ENCODE measurements at places on chromosomes 12 and 14.

DNA sequence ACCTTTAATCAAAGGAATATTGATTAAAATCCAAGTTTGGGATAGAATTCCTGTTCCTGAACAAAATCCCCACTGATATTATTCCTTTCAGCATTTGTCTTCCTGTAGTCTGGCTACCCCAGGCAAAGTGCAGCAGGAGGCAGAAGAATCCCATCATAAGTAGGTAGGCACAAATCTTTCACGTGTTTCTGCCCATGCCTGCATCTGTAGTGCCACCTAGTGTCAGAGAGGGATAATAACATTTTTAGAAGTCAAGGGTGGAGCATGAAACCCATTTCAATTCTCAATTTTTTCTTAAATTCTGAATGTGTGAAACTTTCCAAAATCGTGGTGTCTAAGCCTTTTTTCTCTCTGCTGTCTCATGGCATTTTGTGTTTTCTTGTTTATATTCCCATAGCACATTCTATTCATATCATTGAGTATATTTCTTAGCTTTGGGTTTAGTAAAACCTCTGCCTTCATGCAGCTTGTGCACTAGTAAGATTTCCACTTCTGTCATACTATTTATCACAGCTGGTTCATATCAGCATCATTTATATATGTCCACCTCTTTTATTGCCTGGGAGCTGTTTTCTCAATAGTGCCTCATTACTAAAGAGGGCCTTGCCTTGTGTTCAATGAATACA is 47.8 kb upstream of the RERG start:
- no peak for DNase-seq

DNA sequence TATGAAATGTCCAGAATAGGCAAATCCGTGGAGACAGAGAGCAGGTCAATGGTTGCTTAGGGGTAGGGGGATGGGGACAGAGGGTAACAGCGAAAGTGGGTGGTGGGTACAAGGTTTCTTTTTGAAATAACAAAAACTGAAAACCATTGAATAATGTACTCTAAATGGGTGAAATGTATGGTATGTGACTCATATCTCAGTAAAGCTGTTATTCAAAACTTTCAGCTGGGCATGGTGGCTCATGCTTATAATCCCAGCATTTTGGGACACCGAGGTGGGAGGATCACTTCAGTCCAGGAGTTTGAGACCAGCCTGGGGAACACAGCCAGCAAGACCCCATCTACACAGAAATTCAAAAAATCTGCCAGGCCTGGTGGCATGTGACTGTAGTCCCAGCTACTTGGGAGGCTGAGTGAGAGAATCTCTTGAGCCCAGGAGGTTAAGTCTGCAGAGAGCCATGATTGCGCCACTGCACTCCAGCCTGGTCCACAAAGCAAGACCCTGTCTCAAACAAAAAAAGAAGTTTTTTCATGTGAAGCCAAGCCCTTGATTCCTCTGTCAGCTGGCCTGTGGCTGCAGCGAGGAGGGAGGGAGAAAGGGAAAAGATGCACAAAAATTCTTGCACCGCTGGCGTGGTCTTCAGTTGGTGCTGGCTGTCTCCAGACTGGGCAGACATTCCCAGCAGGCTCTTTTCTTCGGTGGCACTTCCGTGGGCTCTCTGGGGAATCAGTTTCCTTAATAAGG is 248.2 kb downstream of the SLC41A2 start:
- no peak for DNase-seq

DNA sequence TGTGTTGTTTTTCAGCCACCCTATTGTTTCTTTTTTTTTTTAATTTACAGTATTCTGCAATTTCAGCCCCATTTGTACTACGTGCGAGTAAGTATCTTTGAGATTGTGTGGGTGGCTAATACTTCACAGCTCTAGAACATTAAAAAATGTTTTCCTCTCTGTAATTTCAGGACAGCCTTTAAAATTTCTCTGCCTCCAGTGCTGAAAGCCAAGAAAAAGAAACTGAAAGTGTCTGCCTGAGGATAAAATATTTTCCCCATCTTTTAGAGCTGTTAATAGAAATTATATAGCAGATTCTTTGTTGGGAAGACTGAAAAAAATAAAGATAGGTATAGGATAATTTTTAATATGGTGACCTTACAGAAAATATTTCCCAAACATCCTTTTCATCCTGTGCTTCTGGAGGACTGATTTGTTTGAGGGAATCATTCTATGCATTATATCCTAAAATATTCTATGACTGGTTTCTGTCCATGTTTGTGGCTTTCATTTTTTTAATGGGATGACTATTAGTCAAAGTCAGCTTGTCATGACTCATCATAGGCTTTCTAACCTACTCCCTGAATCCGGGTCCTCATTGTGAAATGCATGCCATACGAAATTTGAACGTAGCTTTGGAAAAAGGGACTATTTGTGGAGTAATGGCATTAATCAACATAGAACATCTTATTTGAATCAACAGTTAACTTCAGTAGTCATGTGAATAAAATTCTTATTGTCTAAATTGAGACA is 10.8 kb upstream of the TCTN2 start:
- no peak for DNase-seq

- DNase-seq = no peak
These were observed 17.4 kb upstream of the CACNA2D4 start for GRCh38 chr12:1935700-1936378.

- DNase-seq = no peak
These were observed 100.7 kb upstream of the SLC38A4 start for GRCh38 chr12:46926526-46926925.

GRCh38 chr12:69991690-69992288 is 166.8 kb downstream of the MYRFL start:
- no peak for DNase-seq

GRCh38 chr14:32998433-32998832 is 59.8 kb downstream of the NPAS3 start:
- DNase-seq = no peak

DNA sequence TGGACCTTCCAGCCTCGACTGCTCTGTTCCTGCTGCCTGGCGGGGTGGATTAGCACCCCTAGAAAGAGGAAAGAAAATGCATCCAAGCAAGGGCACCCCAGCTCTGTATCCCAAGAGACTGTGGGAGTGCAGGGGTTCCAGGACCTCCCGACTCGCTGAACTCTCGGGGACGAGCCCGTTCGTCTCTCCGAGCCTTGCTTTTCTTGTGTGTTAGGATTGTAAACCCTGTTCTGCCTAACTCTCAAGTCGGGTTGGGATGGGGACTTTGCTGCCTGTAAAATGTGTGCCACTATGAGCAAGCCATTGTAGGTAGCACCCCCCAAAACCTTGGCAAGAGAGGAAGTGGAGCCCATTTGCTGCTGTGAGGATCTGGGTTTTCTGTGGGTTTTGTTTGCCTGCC is 73.2 kb upstream of the VRK1 start:
- no peak for DNase-seq

DNA sequence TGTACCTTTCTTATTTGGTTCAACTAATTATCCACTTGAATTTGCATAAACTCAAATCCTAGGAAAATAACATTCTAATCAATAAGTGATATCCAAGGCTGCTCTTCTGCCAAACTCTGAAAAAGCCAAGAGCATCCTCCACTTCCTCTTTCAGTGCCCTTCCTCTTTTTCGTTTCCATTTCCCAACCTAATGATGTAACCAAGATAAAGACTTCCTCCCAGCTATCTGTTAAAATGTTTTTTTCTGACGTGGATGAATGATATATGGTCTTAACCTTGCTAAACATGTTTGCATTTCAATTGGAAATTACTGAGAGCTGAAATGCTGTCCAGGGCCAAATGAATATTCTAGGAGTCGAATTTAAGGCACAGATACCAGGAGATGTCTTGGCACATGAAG is 459.5 kb upstream of the PDE3A start:
- DNase-seq = no peak

DNA sequence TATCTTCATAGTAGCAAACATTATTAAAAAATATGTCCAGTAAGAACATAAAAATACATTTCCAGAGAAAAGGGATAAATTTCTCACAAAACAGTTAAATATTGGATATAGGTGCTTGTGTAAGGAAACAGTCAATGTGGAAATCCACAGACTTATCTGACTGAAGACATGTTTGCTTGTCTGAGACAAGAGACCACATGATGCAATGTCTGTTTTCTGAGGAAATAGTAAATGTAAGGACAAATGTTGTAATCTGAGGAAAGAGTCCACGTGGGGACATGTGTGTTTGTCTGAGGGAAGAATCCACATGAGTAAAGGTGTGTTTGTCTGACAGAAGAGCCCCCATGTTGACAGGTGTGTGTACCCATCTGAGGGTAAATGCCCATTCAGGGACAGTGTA is 1093.2 kb downstream of the TMEM121 start:
- no peak for DNase-seq

DNA sequence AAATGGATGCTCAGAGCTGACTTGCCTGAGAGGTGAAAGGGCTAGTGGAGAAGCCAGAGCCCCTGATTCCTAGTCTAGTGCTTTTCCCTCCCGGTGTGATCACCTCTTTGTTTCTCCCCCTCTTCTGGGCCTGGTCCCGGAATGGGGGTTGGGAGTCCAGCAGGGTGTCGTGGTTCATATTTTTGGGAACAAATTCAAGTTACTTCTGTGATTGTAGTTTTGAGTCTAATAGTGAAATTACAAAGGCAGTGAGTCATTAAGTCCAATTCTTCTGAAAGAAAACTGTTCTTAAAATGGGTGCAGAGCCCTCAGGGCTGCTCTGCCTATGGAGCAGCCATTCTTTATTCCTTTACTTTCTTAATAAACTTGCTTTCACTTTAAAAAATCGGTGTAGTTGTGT is 7.6 kb downstream of the SUSD6 start:
- no peak for DNase-seq

DNA sequence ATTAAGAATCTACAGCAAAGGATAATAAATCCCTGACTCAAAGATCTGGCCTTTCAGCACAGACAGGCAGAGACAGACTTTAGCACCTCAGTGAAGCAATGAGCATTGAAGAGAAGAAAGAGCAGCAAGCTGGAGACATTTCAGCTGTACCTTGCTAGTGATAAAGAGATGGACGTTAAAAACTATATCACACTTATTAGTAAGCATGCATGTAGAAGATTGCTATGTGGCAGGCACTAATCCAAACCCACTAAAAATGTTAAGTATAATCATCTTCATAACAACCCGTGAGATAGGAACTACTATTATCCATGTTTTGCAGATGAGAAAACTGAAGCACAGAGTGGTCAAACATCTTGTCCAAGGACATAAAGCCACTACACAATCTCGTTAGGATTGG is 1538.3 kb upstream of the FLRT2 start:
- DNase-seq = no peak

GRCh38 chr14:55201219-55202101 is 10.1 kb upstream of the DLGAP5 start:
- DNase-seq = no peak

- no peak for DNase-seq
These were observed 121.7 kb downstream of the RALGAPA1 start for GRCh38 chr14:35687335-35687939.
